ENCODE measurements at places on chromosomes 16 and 17. TPM values are rescaled to one million over a fixed set of nuclear protein-coding genes. Genes with fewer than 3 reads are reported as not detected.

STX1B gene
- total RNA-seq, result 0.58 TPM

MSLN gene
- 53.1 TPM for total RNA-seq

EFNB3 gene
- 1.6 TPM for total RNA-seq

WFIKKN1 gene
- 1.7 TPM for total RNA-seq

DNAH17 gene
- total RNA-seq, result not detected

HYDIN gene
- 6.2 TPM for total RNA-seq

C16orf54 gene
- 3.0 TPM for total RNA-seq

SULT1A2 gene
- 1.1 TPM for total RNA-seq

NSF gene
- 44.7 TPM for total RNA-seq

CCDC92B gene
- total RNA-seq, result 0.14 TPM

TNFRSF12A gene
- 98.1 TPM for total RNA-seq

Data from mucosa of gallbladder (tissue), 1 donor.